ENCODE measurements at places on chromosomes 3 and 15.

DNA sequence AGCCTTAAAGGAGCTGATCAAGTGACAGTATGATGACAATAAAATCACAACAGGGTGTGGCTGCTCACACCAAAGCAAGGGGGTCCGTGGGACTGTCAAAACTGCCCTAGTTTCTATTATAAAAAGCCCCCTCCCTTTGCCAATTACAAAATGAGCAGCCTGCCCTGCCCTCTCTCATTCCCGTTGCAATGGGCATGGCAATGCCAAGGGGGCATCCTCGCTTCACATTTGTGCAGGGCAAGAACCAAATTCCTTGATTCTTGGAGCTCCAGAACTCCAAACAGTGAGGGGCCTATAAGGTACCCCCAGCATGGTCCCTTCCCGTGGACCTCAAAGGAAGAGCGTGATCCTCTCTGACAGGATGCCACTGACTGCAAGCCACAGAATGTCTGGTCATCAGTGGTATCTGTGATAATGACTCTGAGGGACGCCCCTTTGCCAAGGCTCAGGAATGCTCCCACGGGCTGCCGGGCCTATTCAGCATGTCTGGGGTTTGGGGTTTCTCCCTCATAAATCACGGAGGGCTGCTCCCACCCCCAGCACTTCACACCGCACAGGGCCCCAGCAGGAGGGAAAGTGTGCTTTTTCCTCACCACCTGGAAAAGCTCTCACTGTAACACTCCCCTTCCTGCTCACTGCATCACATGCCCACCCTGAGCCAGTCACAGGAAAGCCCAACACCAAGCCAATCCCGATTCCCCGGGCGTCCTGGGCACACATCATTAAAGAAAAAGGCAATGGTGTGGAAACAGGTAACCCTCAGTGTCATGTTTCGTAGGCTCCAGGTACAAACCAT is 105.1 kb upstream of the TRPM1 start:
- no peak for DNase-seq

DNA sequence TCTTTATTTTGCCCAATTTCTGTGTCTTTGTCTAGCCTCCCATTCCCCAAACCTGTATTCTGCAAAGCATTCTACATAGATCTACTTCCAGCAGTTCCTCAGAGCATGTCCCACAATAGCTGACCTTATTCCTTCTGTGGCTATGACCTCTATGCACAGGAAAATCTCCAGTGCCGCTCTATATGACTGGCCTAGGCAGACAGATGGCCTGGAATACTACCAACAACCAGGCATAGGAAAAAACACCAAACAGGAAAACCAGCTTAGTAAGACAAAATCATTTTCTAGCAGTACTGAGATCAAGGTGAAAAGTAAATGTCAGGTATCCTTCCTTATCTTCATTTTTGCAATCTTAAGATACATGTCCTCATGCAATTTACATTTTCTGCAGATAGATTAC is 1115.0 kb downstream of the IGSF11 start:
- no peak for DNase-seq

GRCh38 chr3:86180696-86181095 is 810.3 kb downstream of the VGLL3 start:
- DNase-seq, result no peak

GRCh38 chr3:42608581-42608980 is 8.1 kb downstream of the NKTR start:
- no peak for DNase-seq

DNA sequence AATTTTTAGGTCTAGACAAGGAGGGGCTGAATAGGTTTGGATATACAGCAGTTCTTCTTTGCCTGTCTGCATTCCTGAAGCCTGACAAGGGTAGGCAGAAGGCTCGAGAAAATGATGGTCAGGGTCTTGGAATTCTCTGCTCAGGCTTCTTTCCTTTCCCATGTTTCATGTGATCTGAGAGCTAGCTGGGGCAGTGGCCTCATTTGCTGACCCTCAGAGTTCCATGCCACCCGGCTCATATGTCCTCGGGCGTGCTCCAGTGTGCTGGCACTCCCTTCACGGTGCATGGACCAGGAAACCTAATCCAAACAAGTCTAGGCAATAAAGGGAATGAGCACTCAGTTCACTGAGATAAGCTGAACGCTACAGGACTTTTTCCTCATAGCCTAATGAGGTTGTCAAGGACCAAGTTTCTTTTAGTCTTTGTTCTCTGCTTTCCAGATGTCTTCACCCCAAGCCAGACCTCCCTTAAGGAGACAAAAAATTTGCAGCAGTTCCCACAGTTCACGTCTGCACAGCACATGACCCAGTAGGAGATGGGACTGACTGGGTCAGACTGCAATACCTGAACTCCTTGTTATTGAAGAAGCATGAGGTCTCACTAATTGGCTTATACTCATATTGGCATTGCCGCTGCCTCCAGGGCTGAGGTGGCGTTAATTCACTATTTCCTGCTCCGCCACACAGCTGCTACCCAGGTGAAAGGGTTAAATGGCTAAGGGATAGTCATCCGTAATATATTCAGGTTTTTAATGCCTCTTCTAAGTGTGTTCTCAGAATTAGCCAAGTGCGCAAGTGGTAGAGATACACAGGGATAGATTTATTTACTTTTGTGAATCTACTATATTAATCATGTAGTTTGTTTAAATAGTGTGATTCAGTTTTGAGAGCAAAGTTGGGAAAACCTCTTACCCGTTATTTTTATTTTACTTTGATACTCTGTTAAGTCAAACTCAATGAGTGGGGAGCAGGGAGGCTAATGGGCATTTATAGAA is 15.3 kb upstream of the RTP4 start:
- DNase-seq, result no peak

- no peak for DNase-seq
These were observed 353.5 kb upstream of the IL12A start for GRCh38 chr3:159635047-159635641.

DNA sequence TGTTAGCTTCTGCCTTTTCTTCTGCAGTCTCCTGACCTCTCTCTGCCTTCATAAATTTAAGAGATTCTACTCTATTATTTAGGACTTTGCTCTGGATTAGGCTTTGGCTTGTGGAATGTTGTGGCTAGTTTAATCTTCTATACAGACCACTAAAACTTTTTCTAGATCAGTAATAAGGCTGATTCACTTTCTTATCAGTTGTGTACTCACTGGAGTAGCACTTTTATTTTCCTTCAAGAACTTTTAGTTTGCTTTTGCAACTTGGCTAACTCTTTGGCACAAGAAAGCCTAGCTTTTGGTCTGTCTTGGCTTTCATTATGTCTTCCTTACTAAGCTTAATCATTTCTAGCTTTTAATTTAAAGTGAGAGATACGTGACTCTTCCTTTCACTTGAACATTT is 265.5 kb upstream of the TBC1D5 start:
- no peak for DNase-seq

GRCh38 chr3:59422312-59422711 is 372.5 kb upstream of the CFAP20DC start:
- no peak for DNase-seq

GRCh38 chr3:13234666-13235065 is 161.4 kb upstream of the IQSEC1 start:
- DNase-seq, result no peak

DNA sequence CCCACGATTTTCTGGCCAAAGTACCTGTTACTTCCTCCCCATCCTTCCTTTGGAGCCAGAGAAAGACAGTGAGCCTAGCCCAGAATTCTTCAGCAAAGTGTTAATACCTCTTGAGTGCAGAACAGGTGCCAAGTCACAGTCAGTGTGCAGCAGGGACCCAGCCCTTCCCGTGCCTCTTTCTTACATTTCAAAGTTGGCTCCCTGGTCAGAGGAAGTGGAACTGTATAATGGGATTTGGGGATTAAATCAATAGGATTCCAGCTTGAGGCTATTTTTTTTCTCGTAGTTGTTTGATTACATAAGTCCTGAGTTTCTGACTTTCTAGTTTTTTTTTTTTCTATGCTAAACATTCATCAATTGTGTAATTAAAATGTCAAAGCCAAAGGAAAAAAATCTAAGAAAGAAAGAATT is 52.6 kb upstream of the ABHD10 start:
- no peak for DNase-seq

DNA sequence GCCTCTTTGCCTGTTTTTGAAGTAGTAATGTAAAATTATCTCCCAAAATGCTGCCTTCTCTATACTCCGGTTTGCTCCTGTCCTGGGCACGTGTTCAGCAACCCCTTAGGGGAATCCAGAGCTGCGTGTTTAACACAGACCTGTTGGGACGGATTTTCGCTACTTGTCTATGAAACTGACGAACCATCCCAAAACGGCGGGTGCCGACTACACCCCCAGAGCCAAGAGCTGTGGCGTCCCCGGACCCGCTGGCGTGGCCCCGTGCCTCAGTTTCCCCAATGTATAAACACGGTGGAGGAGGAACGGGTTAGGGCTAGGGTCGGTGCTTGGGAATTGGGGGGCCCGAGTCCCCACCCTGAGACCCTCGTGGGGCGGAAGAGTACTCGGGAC is 473 bp downstream of the FHIT start:
- no peak for DNase-seq

- no peak for DNase-seq
These were observed at the start of gene C15orf62 for GRCh38 chr15:40769274-40770146. C15orf62 (plus strand) TSS chr15:40769980; CDS start chr15:40770496, 516 bp downstream.

- no peak for DNase-seq
These were observed 1003.9 kb upstream of the CFAP20DC start for GRCh38 chr3:60053526-60054265.
